Myometrial cell (primary cell): ENCODE measurements at places on chromosomes 5 and 9. TPM values are rescaled to one million over a fixed set of nuclear protein-coding genes. Genes with fewer than 3 reads are reported as not detected.

Gene SPINK5
- not detected in 2 replicates for total RNA-seq

Gene PCDHGA2
- 0.53 and 1.4 TPM in 2 replicates for total RNA-seq

Gene FAM120AOS
- total RNA-seq: 38.1 and 39.5 TPM in 2 replicates

Gene TAF11L5
- total RNA-seq: not detected in 2 replicates

Gene STPG3
- total RNA-seq: not detected in 2 replicates

Gene TMEFF1
- under 0.01 TPM in 2 replicates for total RNA-seq

Gene TMEM252
- total RNA-seq: not detected in 2 replicates

Gene PDE8B
- not detected in 2 replicates for total RNA-seq
